HT1080 (cell line): ENCODE measurements at places on chromosomes 5 and 9. TPM values are rescaled to one million over a fixed set of nuclear protein-coding genes. Genes with fewer than 3 reads are reported as not detected.

DNA sequence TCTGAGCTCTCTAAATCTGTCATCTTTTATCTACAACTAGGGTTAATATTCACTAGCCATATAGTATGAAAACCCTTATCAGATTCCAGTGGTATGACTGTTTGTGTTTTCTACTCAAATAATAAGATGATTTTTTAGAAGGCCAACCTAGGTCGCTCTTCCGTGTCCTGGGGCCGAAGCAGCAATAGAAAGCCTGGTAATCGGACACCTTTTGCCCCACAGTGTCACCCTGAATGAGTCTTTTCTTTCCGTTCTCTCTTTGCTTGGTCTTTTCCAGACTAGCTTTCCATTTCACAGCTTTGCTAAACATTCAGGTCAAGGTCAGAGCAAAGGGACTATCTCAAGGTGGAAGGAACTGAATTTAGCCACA is 243.3 kb upstream of the ANKRD55 start:
- no peak for DNase-seq

Gene CYSRT1
- 1.1 and 1.4 TPM in 2 replicates for total RNA-seq

Gene NEUROG1
- total RNA-seq, result not detected in 2 replicates

Gene YTHDC2
- 8.9 and 12.2 TPM in 2 replicates for total RNA-seq

DNA sequence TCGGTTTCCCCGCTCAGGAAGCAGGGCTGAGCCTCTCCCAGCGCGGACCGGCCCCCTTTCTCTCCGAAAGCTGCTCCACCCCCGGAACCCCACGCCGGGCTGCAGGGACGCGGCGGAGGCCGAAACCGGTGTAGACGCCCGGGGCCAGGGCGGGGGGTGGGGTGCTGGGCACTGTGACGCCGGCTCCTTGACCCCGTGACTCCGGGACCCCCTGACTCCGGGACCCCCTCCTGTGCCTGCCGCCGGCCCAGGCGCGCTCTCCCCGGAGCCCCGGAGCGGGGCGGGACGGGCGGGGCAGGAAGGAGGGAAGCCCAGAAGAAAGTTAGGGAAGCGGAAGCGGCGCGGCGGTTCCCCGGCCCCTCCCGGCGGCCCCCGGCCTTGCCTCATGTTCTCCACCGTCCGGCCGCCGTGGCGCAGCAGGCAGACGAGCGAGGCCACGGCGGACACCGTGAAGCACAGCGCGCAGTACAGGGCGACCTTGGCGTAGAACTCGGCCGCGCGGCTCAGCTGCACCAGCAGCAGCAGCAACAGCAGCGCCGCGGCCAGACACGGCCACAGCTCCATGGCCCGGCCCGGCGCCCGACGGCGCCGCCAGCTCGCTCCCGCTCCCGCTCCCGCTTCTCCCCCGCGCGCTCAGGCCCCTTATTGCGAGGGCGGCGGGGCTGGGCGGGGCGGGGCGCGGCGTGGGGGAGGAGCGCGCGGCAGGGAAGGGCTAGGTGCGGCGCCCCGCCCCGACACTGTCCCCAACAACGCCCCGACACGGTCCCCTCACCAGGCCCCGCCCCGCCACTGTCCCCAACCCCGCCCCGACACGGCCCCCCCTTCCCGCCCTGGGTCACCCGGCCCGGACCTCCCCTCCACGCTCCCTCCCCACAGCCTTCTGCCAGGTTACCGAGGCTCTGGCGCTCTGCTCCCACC is at the start of gene AGPAT2:
Gene AGPAT2, minus strand, starts transcription at position 664 of the 918 bp plus-strand sequence. Its CDS starts 100 bp downstream, at position 564.
- peak; percentile 38 for DNase-seq

DNA sequence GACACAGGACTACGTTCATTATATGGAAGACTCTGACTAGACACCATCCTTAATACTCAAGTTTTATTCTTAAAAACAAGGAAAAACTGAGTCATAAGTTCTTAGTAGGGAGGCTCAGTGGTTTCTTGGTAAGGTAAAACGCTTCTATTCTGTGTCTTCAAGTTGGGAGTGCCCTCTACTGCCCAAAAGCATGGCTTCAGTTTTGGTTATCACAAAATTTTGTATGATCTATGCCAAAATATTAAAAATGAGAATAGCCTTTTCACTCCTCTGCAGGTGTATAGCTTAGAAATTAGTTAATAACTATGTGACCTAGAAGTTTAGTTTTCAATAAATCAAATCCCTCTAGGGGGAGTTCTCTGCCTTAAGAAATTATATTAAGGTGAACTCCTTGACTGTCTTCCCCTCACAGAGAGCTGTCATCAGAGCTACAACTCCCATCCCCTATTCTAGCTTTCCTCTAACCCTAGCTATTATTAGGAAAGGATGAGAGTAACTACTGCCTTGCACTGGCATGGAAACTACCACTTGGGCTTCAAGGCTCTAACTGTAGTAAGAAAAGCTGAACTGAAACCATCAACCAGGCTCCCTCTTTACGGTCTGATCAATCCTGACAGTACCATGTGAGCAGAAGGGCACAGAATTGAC is 189.7 kb downstream of the GNAQ start:
- DNase-seq, result no peak

Gene PCDHB9
- 0.40 TPM in 1 of 2 replicates, not detected in the other for total RNA-seq

GRCh38 chr5:173780235-173781234 is 107.6 kb upstream of the CPEB4 start:
- no peak for DNase-seq

GRCh38 chr5:150052956-150053712 is 33.2 kb downstream of the CSF1R start:
- DNase-seq, result peak; percentile 93

DNA sequence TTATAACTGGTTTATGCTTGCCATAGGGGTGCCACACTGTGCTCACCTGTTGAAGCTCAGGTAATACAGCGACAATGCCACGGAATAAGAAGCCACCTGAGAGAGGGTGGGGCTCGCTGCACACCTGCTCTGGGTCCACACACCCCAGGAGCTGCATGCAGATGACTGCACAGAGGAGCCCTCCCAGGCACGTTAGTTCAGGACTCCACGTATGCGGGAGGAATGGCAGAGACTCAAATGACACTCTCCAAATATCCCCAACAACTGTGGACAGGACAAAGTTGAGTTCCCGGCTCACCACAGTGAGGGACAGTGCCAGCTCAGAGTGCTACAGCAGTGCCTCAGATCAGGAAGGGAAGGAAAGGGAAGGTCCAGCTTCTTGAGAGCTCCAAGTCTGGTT is 5.8 kb upstream of the FCN1 start:
- no peak for DNase-seq

Gene OBP2B
- not detected in 2 replicates for total RNA-seq

- DNase-seq, result peak; percentile 79
Observed at GRCh38 chr9:111805830-111806241, 11.1 kb upstream of the SHOC1 start.

DNA sequence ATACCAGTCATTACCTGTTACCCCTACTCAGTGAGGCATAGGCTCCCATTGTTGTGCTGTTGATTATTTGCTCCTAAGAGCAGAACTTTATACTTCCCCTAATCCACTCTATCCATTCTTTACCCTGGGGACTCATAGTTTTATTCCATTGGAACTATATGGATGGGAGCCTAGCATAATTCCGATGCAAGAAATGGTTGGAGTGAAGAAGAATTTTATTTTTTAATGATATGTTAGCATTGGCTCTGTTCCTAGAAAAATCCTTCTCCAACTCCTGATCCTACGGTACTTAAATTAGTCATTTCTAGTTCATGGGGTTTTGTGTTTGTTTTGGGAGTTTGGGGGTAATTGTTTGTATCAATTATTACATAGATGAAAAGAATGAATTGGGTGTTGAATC is 191.5 kb downstream of the GOLPH3 start:
- no peak for DNase-seq

DNA sequence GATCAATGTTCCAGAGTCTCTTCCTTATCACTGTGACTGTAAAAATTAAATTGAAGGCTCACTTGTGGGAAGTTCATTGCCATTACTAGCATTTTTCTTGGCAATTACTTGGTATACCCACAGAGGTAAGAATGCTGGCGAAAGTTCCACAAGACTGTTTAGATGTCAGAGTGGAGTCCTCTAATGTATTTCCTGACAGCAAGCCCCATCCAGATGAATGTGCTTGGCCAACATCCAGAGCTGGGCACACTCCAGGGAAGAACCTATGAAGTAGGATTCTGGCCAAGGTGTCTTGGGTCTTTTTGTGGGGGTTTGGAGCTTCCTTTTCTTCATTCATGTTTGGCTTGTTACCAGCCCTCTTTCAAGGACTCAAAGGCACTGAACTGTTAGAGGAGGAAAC is 473.6 kb downstream of the DMAC1 start:
- DNase-seq, result peak; percentile 18

DNA sequence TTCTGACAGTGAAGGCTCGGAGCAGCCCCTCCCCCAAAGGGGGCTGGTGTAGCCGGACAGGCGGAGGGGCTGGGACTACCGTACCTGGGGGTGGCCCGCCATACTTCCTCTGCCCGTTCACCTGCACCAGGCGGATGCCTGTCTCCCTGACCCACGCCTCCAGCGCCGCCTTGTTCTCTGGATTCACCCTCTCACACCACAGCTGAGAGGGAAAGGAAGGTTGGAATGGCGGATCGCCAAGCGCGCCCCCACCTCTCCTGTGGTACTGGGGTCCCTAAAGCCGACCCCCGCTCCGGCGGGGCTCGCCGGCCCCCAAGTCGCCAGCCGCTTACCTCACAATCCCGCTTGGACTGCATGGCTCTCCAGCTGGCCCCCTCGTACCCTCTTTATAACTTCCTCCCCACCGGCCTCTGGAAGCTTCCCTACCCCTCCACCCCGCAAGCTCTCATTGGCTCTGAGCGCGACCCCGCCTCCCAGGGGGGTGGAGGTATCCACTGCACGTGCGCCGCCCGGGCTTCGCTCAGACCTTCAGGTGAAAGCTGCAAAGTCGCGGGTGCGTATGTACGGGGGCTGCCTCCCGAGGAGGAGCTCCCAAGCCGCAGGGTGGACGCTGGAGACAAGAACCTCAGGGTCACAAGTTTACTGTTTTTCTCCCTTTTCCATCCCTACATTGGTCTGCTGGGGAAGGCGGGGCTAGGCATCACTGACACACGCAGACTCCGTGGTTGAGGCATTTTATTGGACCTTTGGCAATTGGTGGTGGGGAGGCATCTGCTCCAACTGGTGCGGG is at the start of gene DND1:
Gene DND1, minus strand, starts transcription at position 390 of the 790 bp plus-strand sequence. Its CDS starts 34 bp downstream, at position 356.
- no peak for DNase-seq

Gene SH3TC2
- total RNA-seq, result 22.1 and 24.0 TPM in 2 replicates

DNA sequence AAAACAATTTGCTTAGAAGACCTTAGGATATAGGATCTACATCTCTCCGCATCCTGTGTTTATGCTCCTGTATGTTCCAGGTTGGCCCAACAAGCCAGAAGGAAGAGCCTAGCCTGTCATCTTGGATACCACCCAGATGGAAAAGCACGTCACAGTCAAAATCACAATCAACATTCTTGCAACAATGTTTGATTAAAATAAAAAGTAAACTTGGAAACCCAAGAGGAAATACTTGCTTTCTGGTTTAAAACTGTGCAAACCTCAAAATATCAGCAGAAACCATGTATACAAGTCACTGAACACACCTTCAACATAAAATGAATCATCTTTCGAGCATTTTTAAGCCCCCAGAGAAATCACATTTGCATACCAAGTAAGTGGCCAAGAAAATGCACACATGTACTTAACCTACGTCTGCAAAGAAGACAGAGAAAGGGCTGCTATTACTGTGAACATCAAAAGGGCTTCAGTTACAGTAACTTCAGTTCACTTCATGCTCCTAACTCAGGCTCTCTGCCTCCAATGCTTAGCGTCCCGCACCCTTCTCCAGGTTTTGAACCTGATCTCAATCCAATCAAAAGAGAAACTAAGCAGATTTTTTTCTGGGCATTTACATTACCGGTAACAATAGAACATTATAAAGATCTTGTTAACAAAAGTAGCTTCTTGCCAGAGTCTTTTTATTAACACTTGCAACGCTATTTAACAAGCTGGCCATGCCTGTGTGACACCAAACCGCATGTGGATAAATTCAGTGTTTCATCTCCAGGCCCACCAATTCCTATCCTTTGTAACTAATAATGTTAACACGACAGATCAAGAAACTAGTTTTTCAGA is 1.3 kb downstream of the ENC1 start:
- peak; percentile 54 for DNase-seq

Gene RNF183
- not detected in 2 replicates for total RNA-seq

DNA sequence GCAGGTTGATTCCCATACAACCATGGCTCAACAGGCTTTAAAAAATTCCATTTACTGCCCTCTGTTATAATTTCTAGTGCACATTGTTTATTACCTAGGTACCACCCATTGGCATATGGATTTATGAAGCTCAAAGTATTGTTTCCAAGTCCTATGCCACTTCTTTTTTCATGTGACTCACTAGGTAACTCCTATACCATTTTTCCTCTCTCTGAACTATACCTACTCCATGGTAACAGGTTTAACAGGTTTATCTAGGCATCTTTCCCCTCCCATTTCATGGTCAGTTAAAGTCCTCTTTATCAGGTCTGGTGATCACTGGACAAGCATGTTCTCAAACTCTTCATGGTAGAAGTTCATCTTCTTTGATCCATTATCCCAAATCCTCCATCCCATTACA is 49.6 kb upstream of the ABCA1 start:
- DNase-seq, result no peak

Gene TEK
- 0.26 and 0.33 TPM in 2 replicates for total RNA-seq

Gene TEX48
- 0.96 TPM in 1 of 2 replicates, not detected in the other for total RNA-seq

Gene MCTP1
- total RNA-seq, result 11.0 and 13.9 TPM in 2 replicates

GRCh38 chr9:13860019-13860418 is 453.9 kb downstream of the NFIB start:
- no peak for DNase-seq

GRCh38 chr9:107650321-107650720 is 160.8 kb upstream of the KLF4 start:
- DNase-seq, result peak; percentile 32

DNA sequence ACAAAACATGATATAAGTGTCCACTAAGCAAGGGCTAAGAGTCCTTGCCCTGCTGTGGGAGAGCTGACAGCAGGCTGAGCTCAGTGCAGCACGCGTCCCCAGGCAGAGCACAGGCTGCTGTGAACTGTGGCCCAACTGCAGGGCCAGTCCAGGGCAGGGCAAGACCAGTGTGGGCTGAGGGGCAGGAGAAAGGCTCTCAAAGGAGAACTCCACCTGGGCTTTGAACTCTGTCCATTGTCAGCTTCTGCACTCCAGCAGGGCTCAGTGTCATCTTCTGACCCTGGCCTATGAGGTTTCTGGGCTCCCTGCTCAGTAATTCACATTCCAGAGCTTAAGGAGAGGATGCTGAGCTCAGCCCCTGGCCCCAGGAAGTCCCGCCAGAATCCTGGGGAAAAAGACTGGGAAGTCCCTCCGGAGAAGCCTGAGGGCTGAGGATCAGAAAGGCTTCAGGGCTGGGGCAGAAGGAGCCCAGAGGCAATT is 37.4 kb downstream of the LHFPL2 start:
- DNase-seq, result peak; percentile 16

DNA sequence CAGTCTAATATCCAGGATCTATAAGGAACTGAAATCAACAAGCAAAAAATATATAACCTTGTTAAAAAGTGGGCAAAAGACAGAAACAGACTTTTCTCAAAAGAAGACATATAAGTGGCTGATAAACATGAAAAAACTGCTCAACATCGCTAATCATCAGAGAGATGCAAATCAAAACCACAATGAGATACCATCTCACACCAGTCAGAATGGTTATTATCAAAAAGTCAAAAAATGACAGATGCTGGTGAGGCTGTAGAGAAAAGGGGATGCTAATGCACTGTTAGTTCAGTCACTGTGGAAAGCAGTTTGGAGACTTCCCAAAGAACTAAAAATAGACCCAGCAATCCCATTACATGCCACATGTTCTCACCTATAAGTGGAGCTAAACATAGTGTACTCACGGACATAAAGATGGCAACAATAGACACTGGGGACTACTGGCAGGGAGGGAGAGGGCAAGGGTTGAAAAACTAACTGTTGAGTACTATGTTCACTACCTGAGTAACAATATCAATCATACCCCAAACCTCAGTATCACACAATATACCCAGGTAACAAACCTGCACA is 11.7 kb upstream of the TSSK1B start:
- DNase-seq, result no peak
